Upper lobe of left lung (tissue), 6 donors: ENCODE measurements at places on chromosomes 7 and 10. TPM values are rescaled to one million over a fixed set of nuclear protein-coding genes. Genes with fewer than 3 reads are reported as not detected.

- H3K4me3 ChIP-seq, result no peak overlapping the region
- DNase-seq, result no peak
- H3K4me1 ChIP-seq, result peaks cover 4% of the 10 kb centered on the region
Measured at GRCh38 chr7:28836716-28837115, 121.4 kb downstream of the TRIL start.

DNA sequence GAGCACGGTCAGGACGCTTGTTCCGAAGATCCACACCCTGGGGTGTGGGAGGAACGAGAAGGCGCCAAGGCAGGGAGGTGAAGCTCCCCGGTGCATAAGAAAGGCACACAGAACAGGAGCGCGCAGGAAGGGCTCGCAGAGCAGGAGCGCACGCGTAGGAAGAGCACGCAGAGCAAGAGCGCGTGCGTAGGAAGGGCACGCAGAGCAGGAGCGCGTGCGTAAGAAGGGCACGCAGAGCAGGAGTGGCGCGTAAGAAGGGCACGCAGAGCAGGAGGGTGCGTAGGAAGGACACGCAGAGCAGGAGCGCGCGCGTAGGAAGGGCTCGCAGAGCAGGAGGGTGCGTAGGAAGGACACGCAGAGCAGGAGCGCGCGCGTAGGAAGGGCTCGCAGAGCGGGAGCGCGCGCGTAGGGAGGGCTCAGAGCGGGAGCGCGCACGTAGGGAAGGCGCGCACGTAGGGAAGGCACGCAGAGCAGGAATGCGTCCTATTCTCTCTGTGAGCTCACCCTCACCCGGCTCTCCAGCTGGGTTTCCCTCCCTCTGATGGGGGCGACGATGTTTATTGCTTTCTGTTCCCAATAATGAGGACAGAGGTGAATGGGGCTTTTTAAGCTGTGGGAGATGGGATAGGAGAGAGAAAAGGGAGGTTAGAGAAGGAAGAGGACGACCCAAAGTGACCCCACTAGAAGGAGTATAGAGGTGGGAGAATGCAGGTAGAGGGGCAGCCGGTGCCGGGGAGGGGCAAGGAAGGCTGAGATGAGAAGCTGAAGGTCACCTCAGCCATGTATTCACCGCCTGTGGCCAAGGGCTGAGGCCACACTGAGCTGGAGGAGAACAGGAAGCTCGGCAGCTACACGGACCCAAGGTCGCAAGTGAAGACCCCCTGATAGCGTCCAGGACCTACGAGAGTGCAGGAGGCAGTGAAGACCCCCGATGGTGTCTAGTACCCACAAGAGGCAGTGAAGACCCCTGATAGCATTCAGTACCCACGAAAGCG, 423.2 kb downstream of the PTPRN2 start:
- no peaks in the 10 kb centered on the region for H3K27me3 ChIP-seq
- peak; percentile 60 for DNase-seq
- H3K4me1 ChIP-seq, result no peaks in the 10 kb centered on the region
- H3K36me3 ChIP-seq, result no peaks in the 10 kb centered on the region
- no peak overlapping the region for H3K4me3 ChIP-seq
- no peak overlapping the region for H3K27ac ChIP-seq

The FGF8 gene
- not detected for total RNA-seq

The OR9A2 gene
- total RNA-seq, result not detected
